ENCODE measurements at places on chromosomes 3 and 15. TPM values are rescaled to one million over a fixed set of nuclear protein-coding genes. Genes with fewer than 3 reads are reported as not detected.

MYRIP gene
- 2.9 TPM for total RNA-seq

DNA sequence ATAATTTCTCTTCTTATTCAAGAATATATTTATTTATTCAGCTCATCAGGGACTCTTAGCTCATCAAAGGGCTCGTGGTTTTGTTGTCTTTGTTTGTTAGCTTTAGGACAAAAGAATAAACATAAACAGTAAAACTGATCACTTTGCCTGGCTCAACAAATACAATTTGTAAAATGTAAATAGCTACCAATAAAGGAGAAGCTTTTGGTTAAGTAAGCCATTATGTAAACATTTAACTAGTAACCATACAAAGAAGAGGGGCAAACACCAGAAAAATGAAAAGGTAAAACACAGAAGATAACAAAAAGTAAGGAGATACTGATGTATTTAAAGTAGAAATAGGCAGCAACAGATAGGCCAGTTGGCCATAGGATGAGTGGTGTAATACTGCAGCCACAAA lies 761.7 kb downstream of the ROBO1 start:
- no peak for DNase-seq

DNA sequence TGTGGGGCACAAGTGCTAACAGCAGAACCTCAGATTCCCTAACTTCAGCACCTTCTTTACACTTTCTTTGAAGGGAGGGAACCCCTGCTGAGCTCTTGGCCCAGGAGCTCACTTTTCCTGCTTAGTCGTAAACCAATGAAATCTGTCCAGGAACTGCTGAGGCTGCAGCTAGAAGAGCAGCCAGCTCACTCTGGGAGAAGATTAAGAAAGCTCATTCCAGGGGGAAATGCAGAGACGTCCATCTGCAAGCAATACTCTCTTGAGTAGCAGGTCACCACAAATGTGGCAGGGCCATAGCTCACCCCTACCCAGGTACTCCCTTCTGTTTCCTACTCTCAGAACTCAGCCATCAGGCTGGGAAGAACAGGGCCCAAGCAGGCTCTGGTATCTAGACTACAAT lies 103.3 kb downstream of the WDR76 start:
- no peak for DNase-seq

DNA sequence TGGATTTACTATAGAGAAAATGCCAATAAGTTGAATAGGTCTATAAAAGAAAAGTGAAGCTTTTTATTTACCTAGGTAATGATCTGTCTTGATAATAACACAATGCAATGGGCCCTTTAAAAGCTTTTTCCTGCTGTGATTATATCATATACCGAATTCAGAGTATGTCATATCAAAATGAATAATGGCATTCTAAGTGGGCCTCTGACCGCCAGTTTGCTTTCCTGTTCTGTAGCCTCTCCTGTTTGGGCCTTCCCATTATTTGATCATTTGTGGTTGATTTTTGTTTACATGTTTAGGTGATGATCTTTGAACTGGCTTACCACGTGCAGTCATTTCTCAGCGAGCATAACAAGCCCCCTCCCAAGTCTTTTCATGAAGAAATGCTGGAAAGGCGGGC lies 14.9 kb downstream of the EIF2AK4 start:
- no peak for DNase-seq

- no peak for DNase-seq
These were observed 95.2 kb downstream of the SEMA5B start for GRCh38 chr3:122932251-122932967.

TTLL13 gene
- total RNA-seq, result not detected

DNA sequence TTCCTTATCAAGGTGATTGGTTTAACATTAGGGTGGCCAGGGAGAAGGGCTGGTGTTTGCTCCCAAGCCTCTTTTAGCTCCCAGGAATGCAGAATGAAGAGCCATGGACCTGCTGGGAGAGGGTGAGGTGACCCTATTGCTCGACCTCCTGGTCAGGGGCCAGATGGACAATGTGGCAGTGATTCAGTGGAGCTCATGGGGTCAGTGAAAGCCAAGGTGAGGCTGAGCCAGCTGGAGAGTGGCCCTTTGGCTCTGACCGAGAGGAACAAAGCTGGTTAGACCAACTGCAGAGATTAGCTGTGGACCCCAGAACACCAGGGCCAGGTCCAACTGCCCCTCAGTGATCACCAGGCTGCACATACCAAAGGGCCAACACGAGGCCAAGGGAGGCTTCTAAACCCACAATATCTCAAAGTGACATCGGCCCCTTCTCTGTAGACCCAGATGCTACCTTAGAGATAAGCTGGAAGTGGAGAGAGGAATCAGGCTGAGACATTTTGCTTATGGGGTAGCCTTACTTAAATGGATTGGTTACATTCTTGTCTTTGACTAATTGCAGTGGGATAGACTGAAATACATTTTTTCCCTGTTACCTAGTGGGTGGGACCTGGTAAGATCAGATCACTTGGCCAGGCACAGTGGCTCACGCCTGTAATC lies 15.8 kb upstream of the BTBD1 start:
- no peak for DNase-seq

IL1RAP gene
- 7.9 TPM for total RNA-seq

DNA sequence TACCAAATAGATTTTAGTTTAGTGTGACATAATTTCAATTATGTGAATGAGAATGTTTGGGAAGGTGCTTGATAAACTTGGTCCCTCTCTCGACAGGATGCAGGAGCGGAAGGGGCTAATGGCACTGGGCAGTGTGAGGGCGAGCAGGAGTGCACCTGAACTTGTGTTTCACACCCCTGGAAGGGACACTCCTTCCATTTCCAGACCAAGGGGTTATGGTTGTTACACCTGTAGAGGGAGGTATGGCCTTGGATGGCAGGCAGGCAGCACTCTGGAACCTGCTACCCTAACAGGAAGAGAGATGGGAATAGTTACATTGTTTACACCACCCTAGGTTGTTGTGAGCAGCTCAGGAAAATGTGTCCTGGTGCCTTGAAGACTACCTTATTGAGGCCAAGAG lies 22.1 kb downstream of the SYNM start:
- no peak for DNase-seq

- DNase-seq, result no peak
These were observed 59.5 kb downstream of the CBLB start for GRCh38 chr3:105809208-105809888.

DUOXA2 gene
- 0.17 TPM for total RNA-seq

ITIH1 gene
- total RNA-seq, result 1.3 TPM

DNA sequence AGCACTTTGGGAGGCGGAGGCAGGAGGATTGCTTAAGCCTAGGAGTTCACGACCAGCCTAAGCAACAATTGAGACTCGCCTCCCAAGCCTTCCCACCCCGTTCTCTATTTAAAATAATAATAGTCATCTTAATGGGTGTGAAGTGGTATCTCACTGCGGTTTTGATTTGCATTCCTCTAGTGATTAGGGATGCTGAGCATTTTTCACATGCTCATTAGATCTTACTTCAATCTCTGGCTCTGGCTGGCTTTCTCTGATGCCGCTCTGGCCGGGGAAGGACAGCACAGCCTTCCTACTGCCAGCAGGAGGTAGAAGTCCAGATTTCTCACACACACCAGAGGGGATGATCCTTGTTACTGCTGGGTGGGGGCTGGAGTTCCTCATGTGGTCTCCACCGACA lies 7.4 kb upstream of the EIF4A2 start:
- DNase-seq, result no peak

GRCh38 chr3:149967086-149967685 lies 3.5 kb downstream of the PFN2 start:
- no peak for DNase-seq

ACY1 gene
- total RNA-seq, result 50.7 TPM

DNA sequence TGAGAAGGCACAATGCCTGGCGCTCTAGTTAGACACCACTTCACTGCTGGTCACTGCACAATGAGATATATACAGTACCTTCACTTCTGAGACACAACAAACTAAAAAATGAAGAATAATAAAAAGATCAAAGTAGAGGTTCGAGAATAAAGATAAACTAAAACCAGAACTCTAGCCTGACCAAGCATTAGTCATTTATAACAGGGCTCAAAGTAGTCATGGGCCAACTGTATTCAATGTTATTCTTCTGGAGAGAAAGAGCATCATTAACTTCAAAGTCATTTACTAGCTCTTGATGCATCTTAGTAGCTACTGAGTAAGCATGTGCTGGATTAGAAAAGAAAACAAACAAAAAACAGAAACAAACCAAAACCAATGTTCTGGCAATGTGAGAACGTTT lies 145.2 kb downstream of the SSR3 start:
- DNase-seq, result no peak

FANCD2 gene
- total RNA-seq, result 6.9 TPM

- DNase-seq, result no peak
These were observed 15.0 kb downstream of the CHST13 start for GRCh38 chr3:126538966-126539365.

- no peak for DNase-seq
These were observed 96.4 kb downstream of the ANO10 start for GRCh38 chr3:43525386-43525785.

GRCh38 chr3:112101916-112102315 lies 15.7 kb downstream of the C3orf52 start:
- no peak for DNase-seq

GRCh38 chr3:122665226-122665786 lies 15.3 kb upstream of the PARP14 start:
- DNase-seq, result no peak

- DNase-seq, result no peak
These were observed 74.1 kb downstream of the MME start for GRCh38 chr3:155154255-155154654.

GRCh38 chr15:92648190-92648875 lies 7.2 kb downstream of the FAM174B start:
- DNase-seq, result no peak

DNA sequence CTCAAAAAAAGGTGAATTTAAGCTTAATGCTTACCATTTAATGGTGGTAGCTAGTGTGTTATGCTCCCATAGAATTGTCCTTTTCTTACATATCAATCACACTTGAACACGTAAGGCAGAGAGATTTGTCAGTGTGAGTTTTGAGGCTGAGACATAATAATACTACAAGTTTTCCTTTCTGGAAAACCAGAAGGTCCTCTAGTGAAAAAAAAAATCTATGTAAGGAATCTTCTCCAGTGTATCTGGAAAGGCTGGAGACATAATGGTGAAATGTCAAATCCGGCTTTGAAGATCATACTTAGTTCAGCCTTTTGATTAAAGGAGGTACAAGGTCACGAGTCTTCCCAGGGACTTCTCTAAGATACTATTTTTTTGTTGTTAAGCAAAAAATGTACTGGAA lies 3.4 kb downstream of the TSC22D2 start:
- no peak for DNase-seq

- no peak for DNase-seq
These were observed 18.7 kb upstream of the GK5 start for GRCh38 chr3:142244056-142244455.

GRCh38 chr3:106611841-106612240 lies 743.0 kb upstream of the CBLB start:
- DNase-seq, result no peak

TLR9 gene
- not detected for total RNA-seq

DNA sequence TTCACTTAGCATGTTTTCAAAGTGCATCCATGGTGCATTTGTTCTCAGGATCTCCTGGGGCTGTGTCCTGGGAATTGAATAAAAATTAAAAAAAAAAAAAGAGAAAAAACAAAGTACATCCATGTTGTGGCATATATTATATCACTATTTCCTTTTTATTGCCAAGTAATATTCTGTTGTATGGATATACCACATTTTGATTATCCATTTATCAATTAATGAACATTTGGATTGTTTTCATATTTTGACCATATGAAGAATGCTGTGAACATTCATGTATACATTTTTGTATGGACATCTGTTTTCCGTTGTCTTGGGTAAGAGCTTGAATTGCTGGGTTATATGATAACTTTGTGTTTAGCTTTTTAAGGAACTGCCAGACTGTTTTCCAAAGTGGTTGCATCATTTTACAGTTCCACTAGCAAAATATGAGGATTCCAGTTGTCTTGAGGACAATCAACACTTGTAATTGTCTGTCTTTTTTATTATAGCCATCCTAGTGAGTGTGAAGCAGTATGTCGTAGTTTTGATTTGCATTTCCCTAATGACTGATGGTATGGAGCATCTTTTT lies 44.5 kb downstream of the CTDSPL2 start:
- no peak for DNase-seq

LSAMP gene
- 7.2 TPM for total RNA-seq

GRCh38 chr3:41200669-41201021 lies 1.3 kb downstream of the CTNNB1 start:
- peak; percentile 26 for DNase-seq
